ENCODE measurements at places on chromosomes 7 and 10. TPM values are rescaled to one million over a fixed set of nuclear protein-coding genes. Genes with fewer than 3 reads are reported as not detected.

TMUB1 gene
- 72.6 TPM for polyA plus RNA-seq

ITIH5 gene
- not detected for polyA plus RNA-seq

FOXP2 gene
- not detected for polyA plus RNA-seq

GIMAP5 gene
- polyA plus RNA-seq, result 16.3 TPM

STOX1 gene
- 0.24 TPM for polyA plus RNA-seq

GPC2 gene
- 0.23 TPM for polyA plus RNA-seq

GBF1 gene
- polyA plus RNA-seq, result 12.6 TPM

MOGAT3 gene
- polyA plus RNA-seq, result not detected

CYP17A1 gene
- 0.09 TPM for polyA plus RNA-seq

CUBN gene
- not detected for polyA plus RNA-seq

ASZ1 gene
- polyA plus RNA-seq, result not detected

FAM180A gene
- polyA plus RNA-seq, result not detected

CREB5 gene
- polyA plus RNA-seq, result 1.3 TPM

PON1 gene
- polyA plus RNA-seq, result not detected

ARPC1B gene
- 728 TPM for polyA plus RNA-seq

GRM3 gene
- not detected for polyA plus RNA-seq

GPR146 gene
- polyA plus RNA-seq, result 2.6 TPM

MRLN gene
- not detected for polyA plus RNA-seq

VAX1 gene
- polyA plus RNA-seq, result not detected

TMEM139 gene
- polyA plus RNA-seq, result not detected

IFIT2 gene
- polyA plus RNA-seq, result 13.6 TPM

AZGP1 gene
- polyA plus RNA-seq, result not detected

OSBPL3 gene
- 13.0 TPM for polyA plus RNA-seq

MYL10 gene
- polyA plus RNA-seq, result not detected

CTTNBP2 gene
- not detected for polyA plus RNA-seq

CCDC146 gene
- 1.0 TPM for polyA plus RNA-seq

FAM13C gene
- not detected for polyA plus RNA-seq

MKX gene
- polyA plus RNA-seq, result not detected

CCL24 gene
- polyA plus RNA-seq, result not detected

GNAT3 gene
- not detected for polyA plus RNA-seq

MMD2 gene
- not detected for polyA plus RNA-seq

CACNA2D1 gene
- not detected for polyA plus RNA-seq

ACSM6 gene
- not detected for polyA plus RNA-seq

PAX2 gene
- not detected for polyA plus RNA-seq

TFPI2 gene
- not detected for polyA plus RNA-seq

Data from IgD-negative memory B cell (primary cell).